SW 1271 (cell line): ENCODE measurements at places on chromosomes 7 and 10.

- DNase-seq = no peak
These were observed 61.3 kb upstream of the EN2 start for GRCh38 chr7:155396661-155397060.

DNA sequence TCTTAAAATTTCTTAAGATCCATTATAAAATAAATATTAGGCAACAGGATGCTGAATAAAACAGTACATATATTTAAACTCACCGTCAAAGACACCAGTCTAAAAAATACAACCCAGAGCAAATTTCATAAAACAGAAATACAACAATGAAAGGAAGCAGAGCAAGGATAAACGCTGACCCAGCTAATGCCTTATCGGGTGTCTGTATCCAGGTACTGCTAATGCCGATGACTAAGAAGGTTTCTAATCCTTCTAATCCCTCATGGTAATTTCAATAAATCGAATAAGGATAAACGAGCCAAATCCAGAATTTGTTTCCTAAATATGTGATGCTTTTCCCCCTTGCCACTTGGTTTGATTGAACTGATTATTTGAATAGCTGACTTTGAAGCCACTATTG lies 1.7 kb downstream of the HYCC1 start:
- DNase-seq = no peak

DNA sequence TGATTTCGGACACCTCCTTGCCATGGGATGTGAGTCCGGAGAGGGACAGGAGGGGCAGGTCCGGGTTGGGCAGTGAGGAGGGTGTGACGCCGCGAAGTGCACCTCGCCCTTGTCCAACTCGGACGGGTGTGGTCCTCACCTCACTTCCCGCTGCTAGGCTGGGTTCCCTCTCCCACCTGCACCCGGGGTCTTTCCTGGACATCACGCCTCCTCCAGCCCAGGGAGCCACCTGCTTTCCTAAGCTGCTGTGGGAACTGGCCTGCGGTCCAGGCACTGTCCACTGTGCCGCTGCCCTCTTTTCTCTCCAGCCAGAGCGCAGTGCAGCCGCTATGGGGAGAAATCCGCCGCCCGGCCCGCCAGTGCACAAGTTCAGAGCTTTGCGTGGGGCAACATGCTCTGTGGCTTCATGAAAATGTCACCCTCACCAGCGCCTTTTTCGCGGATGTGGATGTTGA lies 45.0 kb upstream of the ZNF716 start:
- no peak for DNase-seq

DNA sequence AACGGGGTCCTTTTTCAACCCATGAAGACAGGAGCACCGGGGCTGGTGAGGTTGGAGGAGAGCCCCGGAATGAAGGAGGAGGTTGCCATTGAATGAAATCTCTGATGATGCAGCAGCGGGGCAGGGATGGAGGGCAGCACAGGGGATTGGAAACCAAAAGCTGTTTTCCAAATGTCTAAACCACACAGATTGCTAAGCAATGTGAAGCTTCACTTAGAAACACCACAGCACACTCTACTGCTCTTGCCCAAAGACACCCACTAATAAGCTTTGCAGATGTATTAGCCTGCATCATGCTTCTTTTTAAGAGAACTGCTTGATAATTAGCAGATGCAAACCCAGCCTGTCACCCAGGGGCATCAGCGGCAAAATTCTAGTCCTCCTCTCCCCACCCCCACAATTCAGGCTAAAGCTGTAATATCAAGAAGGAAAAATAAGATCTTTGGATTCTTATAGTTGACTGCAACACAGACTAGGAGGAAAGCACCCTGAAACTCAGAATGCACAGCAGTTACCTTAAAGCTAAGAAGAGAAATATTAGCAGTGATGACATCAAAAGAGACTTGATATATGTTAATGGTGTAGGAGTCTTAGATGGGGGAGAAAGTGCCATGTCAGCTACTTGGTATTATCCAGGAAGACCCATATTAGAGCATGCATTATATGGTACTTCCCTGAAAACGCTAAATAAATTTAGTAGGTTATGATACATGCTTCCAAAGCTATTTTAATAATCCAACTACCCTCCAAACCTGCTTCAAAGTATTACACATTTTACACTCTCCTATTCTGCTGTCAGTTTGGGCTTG lies 666.7 kb downstream of the KCNMA1 start:
- DNase-seq = no peak

DNA sequence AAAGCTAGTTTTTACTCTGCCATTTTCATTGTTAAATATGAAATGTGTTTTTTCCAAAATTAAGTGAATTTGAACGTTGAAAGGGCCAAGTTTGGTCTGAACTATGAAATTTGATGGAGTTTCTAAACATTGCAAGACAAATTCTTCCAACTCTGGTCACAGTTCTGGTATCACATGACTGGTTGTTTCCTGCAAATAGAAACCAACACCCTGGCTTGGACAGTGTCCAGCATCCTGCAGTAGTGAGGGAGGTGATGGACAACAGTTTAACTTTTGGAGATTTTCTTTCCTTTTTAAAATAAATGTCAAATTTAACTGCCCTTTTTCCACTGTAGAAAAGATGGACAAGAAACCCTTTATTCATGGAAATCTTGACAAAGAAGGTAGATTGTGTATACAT lies 54.8 kb upstream of the AGBL3 start:
- no peak for DNase-seq

GRCh38 chr7:118429141-118429540 lies 204.6 kb downstream of the ANKRD7 start:
- no peak for DNase-seq

DNA sequence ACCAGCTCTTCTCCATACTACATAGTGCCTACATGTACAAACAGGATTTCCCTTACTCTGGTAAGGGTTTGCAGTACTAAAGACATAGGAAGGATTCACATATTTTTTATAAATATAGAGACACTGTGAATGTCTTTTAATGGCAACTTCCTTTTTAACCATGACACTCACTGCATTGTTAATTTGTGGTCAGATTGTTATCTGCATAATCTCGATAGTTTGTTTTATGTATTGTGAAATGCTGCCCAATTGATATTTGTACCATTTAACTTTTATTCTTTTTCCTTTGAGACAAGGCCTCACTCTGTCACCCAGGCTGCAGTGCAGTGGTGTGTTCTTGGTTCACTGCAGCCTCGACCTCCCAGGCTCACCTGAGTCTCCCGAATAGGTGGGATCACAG lies 39.7 kb downstream of the SP8 start:
- DNase-seq = no peak

- DNase-seq = no peak
These were observed 85.9 kb downstream of the UBE3C start for GRCh38 chr7:157224627-157225026.

DNA sequence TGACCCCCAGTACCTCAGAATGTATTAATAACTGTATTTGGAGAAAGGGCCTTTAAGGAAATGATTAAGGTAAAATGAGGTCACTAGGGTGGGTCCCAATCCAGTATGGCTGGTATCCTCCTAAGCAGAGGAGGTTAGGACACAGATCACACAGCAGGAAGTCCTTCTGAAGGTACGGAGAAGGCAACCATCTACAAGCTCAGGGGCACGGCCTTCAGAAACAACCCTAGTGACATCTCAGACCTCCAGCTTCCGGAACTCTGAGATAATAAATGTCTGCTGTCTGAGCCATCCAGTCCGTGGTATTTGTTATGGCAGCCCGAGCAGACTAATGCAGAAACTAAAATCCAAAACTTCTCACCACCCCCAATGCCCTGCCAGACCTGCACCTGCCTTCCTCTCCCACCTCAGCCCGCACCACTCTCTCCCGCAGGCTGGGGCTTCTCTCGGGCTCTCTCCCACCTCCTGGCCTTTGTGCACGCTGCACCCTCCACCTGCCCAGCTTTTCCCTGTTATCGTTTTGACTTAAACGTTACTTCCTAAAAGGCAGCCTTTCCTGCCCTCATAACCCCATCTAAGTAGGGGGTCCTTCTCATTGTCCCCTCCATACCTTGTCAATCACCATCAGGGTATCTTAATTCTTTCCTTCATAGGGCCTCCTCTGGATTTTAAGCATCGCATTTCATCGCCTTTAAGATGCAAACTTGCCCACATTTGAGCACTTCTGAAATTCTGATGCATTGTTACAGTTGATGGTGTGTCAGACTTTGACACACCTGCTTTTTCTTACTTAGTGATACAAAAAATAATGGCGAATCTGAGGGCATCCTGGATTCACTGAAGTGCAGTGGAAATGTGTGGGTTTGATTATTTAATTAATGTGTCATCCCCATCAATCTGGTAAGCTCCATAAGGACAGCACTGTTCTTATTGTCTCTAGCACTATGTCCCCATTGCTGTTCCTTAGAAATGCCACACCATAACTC lies 32.2 kb upstream of the AQP1 start:
- no peak for DNase-seq

GRCh38 chr7:100683659-100684533 lies 10.2 kb downstream of the GIGYF1 start:
- no peak for DNase-seq

DNA sequence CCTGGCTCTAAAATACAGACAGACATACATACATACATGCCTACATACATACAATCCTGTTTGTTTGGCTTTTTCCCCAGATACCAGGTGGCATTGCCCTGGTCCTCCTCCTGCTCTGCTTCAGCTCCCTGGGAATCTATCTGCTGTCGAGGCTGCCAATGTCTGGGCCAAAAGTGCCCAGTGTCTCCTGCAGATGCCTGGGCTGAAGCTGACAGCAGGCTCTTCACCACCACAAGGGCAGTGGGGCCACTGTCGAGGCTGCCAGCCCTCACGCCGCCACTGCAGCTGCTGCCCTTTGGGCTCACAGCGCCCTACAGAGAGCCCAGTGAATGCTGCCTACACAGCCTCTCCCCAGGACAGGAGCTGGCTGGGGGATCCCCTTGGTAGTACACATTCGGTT lies 18.0 kb upstream of the STN1 start:
- DNase-seq = no peak

DNA sequence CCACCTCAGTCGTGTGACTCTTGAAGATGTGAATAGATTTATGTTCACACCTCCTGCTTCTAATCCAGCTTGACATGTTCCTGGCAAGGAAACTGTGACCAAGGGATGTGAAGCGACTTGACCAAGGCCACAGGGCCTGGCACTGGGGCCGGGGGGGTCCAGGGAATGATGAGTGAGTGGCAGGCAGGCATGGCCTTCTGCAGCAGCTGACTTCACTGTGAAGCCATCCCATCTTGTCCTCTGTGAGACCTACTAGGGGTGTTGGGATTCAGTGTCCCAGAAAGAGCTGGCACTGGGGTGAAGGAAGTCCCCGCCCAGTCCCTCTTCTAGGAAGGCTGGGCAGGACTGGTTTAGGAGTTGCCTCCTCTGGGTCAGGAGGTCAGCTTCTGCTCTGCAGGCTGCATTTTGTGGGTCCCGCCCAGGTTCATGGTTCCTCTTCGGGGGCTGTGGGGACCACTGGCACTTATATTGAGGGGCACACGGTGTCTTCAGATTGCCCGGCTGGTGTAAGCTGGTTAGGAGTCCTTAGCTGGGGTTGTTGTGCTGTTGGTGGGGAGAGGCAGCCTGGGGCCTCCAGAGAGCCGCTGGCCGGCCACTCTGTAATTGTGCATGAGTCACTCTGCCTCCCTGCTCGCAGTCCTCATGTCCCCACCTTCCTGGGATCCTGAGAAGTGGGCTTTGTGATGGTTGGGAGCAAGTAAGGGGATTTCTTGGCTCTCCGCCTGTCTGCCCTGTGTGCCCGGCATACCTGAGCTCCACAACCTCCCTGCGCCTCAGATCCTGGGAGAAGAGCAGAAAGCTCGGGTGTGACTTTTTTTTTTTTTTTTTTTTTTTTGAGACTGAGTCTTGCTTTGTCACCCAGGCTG lies 11.0 kb downstream of the ZMIZ1 start:
- peak; percentile 6 for DNase-seq
